ENCODE measurements at places on chromosomes 1 and 21.

GRCh38 chr1:17561247-17561548 is 21.7 kb downstream of the ARHGEF10L start:
- no peak for DNase-seq

DNA sequence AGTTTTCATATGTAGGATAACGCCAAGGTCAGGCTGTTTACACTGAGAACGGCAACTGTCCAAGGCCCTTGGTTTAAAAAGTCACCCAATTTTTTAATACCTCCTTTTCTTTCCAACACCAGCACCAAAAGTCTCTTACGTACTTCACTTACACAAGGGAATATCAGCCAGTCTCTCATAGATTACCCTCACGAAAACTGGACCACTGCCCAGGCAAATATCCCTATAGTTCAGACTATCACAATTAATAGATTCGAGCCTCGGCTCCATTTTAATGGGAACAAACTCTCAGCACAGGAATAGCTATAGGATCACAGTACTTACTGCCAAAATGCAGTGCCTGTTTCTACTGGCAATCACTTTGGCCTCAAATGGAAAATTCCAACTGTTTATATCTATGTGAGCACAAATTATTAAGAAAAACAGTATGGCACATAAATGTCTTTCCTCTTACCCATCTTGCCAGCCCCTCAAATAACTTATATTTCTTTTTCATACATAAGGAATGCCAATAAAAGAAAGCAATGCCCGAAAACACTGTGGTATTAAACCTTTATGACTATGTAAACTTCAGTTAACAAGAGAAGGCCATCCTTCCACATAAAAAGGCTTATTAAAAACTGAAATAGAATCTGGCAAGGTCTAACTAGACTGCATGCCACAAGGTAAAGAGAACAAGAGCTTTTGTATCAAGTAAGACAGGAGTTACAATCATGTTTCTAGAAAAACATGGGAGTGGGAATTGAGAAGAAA is 97.8 kb downstream of the SLC45A1 start:
- no peak for DNase-seq

DNA sequence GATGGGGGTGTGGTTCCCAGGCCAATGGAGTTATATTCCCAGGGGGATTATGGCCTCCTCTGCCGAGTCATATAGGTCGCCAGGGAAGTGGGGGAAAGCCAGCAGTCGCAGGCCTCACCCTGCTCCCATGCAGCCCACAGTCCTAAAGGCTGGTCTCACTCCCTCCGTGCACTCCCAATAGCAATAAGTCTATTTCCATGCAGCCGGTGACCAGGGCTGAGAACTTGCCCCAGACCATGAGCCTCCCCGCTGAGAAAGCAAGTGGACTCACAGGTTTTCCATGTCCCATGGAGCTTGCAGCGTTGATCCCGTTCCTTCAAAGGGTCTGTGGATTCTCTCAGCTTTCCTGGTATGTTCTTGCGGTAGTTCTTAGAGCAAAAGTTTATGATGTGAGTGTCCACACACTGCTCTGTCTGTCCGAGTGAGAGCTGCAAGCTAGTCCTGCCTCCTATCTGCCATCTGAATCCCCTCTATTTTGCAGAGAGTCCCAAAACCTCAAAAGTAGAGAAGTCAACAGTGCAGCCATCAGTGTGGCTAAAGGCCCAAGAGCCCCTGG is 81.7 kb upstream of the TMPRSS2 start:
- no peak for DNase-seq

GRCh38 chr1:156490401-156491032 is 10.1 kb downstream of the MEF2D start:
- DNase-seq, result no peak

- DNase-seq, result no peak
Observed at GRCh38 chr1:29186252-29186651, 4.6 kb upstream of the SRSF4 start.

DNA sequence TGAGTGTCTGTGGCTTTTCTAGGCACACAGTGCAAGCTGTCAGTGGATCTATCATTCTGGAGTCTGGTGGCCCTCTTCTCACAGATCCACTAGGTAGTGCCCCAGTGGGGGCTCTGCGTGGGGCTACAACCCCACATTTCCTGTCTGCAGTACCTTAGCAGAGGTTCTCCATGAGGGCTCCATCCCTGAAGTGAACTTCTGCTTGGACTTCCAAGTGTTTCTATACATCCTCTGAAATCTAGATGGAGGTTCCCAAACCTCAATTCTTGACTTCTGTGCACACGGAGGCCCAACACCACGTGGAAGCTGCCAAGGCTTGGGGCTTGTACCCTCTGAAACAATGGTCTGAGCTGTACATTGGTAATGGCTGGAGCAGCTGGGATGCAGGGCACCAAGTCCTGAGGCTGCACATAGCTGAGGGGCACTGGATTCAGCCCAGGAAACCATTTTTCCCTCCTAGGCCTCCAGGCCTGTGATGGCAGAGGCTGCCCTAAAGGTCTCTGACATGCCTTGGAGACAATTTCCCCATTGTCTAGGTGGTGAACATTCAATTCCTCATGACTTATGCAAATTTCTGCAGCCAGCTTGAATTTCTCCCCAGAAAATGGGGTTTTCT is 29.2 kb upstream of the TSNAX start:
- no peak for DNase-seq

DNA sequence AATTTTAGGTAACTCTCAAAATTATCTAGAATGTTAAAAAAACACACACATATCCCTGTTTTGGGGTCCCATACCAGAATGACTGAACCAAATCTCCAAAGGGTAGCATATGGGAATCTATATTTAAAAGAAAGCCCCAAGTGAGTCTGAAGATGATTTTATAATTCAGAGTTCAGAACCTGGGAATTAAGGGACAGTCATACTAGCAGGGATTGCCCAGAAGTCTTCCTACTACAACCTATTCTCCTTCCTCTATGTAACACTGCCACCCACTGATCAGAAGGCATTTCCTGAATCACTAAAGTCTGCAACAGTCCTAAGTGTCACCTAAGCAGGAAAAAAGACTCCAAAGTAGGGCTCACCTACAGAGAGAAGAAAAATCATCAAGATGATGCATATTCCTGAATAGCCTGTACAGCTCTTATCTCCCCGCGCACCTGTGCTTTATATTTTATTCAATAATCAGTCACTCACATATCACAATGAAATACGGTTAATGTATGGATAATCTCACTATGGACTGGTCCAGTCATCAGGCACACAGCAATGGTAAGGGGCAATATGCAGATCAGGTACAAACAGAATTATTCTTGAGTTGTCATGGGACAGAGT is 4.9 kb downstream of the RGS1 start:
- no peak for DNase-seq

GRCh38 chr1:211334986-211335385 is 8.4 kb downstream of the TRAF5 start:
- no peak for DNase-seq

Data from activated T-helper 1 cell treated with anti-CD3 and anti-CD28 coated beads, Interleukin-2, amount 50 U/mL, for 16 hours (primary cell).